ENCODE measurements at places on chromosomes 3 and 15.

DNA sequence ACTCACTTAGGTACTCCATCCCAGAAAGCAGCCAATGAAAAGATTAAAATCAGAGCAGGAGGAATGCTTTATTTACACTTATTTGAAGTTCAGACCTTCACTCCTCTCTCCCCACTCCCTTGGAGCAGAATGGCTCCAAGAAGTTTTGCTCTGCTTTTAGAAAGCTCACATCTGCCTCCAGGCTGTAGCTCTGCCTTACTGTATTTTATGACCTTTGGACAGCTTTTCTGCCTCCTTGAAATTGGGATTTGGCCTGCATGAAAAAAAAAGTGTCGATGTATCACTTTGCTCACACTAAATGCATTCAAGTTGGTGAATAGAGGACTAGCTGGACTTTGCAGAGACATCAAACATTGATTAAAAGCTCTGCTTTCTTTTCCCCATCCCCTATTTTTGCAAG is 95.3 kb downstream of the SLC9A9 start:
- DNase-seq, result no peak

DNA sequence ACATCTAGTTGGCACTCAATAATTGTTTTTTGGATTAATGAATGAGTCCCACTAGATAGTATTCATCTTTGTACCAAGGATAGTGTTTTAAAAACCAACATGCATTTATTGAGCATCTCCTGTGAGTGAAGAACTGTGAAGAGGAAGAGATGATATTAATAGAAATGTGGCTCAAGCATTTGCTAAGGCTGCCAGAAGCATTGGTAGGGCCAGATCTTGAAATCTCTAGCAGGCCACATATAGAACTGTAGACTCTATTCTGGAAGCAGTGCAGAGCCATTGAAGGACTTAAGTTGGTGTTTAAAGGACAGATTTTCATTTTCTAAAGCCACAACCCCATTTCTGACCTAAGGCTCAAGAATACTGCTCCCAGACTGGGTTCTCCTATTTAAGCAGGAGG is 99.0 kb downstream of the NEK11 start:
- DNase-seq, result no peak

DNA sequence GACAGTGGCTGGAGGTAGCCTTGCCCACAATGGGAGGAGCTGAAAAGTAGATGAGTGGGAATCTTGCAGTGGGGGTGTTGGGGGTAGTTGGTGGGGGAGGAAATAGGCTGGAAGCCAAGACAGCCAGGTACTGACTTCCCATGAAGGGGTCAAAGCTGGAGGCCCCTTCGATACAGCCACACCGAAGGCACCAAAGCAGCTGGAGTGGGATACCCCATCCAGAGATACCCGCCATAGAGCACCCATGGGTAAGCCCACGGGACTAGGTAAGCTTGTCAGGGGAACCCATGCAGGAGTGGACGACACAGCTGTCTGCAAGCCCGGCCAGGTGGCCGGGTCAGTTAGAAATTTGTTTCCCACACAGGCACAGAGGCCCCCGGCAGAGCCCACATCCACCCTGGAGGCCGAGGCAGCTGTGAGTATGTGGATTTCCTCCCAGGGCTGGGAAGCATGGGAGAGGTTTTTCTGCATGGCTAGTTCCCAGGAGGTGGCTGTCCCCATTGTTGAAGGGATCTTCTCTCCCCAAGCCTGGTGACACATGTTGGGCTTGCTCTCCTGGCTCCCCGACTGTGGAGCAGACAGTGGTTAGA is 28.6 kb downstream of the PRR23E start:
- no peak for DNase-seq

DNA sequence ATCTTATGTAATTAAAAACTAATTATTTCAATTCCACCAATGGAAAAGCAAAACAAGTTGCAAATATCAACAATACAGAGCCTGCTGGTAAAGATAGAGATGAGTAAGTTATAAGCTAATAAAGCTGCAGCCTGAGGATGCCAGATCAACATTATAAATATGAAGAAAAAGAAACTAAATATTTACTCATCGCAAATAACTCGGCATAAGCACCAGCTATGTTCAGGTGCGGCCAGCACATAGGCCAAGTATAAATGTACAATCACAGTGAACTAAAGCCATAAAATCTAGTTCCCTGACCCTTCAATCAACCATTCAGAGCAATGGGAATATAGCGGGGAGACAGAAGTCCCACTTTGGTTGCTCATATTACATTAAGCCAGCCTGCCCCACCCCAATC is 7.7 kb upstream of the RSL24D1 start:
- no peak for DNase-seq

GRCh38 chr3:193656878-193657282 is 63.9 kb downstream of the OPA1 start:
- no peak for DNase-seq

DNA sequence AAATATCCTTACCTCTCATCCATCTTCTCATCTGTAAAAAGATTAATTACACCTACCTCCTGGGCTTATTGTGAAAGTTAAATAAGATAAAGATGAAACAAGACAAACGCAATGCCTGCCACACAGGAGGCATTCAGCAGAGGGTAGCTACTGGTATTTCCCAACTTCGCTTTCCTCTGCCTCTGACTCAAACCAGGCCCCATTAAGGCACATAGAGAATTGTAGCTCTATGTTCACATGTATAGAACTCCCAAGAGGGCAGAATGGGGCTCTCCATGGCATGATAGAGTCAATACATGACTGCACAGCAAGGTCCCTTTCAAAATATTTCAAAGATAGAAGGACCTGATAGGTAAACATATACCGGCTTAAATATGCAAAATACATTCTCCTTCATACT is 1.4 kb downstream of the LYSMD2 start:
- no peak for DNase-seq

DNA sequence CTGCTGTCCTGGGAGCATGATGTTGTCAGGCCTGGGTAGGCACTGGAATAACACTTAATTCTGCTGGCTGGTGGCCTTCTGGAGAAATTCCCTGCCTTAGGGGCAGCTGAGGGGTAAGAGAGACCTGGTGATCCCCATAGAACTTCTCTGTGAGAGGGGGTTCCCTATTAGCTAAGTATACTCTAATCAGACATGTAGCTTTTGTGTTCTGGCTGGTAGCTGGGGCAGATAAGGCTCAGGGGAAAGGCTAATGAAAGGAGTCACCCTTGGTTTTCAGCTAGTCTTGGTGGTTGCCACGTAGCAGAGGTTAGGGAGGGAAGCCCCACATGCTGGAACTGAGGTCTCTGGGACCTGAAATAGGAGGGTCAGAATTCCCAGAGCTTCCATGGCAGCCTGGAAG is 952 bp upstream of the HDDC3 start:
- no peak for DNase-seq

Measured in COLO829 (cell line).